ENCODE measurements at places on chromosomes 5 and 9.

DNA sequence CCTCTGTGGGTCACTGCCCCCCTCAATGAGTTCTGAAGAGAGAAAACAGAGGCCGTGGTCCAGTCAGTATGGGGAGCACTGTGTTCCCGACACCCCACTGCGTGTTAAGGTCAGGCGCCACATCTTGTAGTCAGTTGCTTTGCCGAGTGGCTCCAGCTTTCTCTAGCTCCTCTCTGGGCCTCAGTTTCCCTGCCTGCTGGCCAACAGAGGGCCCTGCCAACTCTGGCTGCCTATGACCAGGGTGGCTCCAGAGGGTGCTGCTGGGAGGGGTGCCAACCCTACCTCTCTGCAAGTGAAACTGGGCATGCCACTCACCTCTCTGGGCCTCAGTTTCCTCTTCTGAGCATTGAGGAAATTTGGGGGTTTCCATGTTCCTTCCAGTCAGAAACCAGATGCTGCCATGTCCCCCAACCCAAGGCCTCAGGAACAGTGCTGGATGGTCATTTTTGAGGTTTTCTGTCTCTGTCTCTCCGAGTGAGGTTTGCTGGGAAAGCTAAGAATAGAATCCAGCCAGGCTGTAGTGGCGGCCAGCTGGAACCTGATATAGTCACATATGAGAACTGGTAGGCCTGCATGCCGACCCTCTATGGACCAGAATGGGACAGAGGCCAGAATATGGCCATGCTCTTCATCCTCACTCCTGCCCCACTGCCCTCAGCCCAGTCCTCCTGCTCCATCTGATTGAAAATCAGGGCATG lies 132.1 kb downstream of the PHF2 start:
- DNase-seq, result no peak

DNA sequence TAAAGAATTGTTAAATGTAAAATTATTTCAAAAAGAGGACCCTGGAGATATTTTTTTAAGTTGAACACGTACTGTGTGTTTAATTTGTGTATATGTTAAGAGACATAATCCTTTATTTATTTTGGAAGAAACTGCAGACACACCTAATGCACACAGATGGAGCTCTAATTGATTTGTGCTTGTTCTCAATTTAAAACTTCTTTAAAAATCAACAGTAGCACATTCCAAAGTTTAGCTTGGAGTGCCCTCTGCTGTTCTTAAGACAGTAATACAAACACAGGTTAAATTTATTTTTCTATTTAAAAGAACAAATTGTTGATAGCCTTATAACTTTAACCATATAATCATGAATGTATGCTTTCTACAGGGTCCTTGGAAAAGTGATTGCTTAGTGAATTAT lies 277.6 kb upstream of the ADAMTS16 start:
- DNase-seq, result peak; percentile 33

- DNase-seq, result peak; percentile 72
These were observed 29.2 kb downstream of the RUSC2 start for GRCh38 chr9:35518981-35519679.

DNA sequence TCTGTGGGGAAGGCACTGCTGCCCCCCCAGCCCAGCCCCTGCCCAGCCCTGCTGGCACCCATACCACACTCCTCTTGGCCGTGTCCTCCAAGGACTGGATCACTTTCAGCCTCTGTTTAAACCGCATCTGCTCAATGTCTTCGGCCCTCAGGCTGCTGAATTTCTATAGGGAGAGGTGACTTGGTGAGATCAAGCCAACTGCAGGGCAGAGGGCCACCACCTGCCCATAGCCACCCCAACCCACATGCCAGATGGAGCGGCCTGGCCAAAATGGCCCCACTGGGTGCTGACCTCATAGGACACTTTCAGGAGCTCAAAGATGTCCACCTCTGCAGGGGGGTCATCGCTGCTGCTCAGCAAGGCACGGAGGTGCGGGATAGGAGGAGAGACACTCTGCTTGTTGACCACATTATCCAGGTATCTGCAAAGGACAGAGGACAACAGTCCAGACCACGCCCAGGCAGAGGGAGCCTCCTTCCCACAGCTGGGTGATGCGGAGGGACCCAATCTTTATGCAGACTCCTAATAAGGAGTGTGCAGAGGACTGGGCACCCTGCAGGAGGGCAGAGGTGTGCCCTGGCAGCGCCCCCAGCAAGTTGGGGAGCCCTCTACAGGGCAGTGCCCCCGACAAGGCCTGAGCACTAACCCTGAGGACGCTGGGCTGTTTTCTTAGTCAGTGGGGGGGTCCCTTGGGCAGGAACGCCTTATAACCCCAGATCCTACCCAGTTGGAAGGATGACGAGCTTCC lies 14.4 kb upstream of the MRNIP start:
- DNase-seq, result no peak

DNA sequence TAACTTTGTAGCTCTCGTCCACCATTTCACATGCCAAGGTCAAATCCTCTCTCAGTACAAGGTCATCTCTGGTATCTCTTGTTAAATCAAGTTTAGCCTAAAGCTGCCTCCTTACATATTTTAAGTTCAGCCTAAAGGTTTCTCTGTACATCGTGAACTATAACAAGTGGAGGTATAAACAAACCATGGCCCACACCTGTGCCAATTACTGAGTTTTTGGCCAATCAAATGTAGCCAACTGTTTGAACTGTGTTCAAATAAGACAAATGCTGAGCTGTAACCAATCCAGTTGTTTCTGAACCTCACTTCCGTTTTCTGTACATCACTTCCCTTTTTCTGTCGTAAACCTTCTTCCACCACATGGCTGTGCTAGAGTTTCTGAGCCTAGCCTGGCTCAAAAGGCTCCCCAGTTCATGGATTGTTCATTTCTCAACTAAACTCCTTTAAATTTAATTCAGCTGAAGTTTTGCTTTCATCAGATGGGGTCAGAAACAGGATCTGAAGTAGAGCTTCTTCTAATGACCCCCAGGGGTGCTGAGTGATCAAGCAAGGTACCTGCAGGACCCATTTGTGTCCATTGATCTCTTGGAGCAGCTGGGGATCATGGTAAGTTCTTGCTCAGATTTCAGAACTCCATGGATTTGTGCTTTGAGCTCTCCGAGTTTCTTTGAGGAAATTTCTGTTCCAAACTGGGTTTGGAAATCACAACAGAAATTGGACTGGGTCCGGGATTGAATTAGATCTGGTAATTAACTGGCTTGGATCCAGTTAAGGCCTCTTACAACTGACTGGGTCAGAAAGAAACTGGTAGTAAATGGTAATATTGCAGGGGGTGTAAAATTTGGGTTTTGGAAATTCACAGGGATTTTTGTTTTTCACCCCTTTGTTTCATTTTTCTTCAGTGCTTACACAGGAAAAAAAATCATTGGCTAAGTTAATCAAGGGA lies 11.0 kb upstream of the NANS start:
- no peak for DNase-seq

DNA sequence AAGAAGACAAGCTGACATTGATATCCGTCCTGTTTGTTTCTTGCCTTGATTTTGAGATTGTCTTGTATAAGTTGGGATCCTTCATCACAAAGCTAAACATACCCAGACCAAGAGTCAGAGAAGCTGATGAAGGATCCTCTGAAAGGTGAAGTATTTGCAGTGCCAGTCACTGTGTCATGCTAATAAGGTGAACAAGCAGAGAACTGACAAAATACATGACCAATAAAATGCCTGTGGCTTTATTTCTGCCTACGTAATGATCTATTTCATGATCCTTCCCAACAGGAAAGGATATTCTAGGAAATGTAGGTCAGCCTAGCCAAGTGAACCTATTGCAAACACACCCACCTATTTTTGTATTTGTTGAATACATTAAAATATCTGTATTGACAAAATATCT lies 351.3 kb upstream of the CDH9 start:
- DNase-seq, result no peak

DNA sequence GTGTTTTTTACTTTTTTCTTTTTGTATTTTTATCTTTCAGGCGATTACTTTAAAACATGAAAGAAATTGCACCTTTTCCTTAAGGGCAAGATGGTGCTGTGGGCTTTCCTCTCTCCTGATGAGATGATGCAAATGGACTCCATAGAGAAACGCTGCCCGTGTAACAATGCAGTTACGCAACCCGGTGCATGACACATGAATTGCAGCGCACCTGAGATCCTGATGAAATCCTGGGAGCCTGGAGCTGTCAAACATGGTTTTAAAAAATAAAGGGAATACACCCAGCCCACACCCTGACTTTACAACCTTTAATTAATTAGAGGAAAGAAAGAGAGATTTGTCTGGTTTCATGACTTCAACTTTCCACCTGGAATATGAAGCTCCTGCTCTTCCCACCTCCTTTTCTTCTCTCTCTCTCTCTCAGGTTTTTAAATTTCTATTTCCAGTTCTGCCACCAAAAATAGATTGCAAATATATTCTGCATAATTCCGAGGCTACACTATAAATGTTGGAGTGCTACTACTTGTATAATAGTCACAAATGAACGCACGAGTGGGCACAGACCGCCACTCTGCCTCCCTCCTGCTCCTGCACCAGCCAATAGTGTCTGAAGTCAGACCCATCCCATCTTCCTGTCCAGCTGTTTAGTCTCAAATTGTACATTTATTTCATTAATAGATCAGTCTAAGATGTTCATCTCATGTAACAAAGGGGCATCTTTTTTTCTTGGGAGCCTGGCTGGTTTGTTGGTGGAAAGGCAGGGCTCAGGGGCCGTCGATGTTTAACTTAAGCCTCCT lies 179.1 kb downstream of the AUH start:
- DNase-seq, result no peak

Measured in fibroblast of upper back skin (primary cell).